NCI-H146 (cell line): ENCODE measurements at places on chromosomes 11 and 22.
A peak's percentile ranks its signal among the peaks of the same experiment; 100 is the strongest.

GRCh38 chr11:68661014-68661413, 23.3 kb upstream of the GAL start:
- DNase-seq, result no peak

GRCh38 chr11:16002942-16003341, 353.4 kb downstream of the SOX6 start:
- no peak for DNase-seq

DNA sequence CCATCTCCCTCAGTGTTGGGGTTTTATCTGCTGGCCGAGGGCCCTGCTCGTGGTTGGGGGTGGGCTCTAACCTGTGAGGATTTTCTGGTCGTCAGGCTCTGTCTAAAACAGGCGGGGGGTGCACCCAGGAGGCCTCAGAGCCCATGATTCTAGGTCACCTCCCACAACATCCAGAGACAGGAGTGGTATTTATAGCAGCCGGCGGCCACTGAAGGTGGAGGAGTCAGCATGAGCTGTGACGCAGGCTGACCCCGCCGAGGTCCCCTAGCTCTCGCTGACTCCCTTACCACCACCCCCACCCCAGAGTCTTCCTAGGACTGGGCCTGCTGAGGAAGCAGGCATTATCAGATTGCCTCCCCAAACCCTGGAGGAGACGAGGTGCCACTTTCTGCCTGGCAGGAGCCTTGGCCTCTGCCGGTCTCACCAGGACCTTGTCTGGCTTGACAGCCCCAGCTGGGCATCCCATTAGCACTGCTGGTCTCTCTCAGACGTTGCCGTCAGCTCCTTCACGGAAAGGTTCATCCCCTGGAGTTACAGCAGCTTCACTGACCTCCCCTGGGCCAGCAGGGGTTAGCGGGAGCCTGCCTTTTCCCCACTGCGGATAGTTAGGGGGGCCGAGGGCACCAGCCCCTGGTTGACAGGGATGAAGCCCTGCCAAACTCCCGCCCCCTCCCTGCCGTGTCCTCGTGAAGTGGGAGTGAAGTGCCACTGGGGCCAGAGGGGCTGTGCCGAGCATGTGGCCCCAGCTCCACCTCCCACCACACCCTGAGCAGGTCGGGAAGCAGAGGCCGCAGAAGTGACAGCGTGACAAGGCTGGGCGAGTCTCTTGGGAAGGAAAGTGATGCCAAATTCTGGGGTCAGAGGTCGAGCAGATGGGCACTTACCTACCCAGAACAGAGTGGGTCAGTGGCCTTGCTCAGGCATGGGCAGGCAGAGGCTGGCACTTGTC, 26.5 kb downstream of the DAGLA start:
- DNase-seq, result no peak

GRCh38 chr11:15097411-15097810, 17.3 kb upstream of the INSC start:
- no peak for DNase-seq

- no peak for DNase-seq
These were observed 540.9 kb downstream of the TBC1D22A start for GRCh38 chr22:47303161-47303890.

DNA sequence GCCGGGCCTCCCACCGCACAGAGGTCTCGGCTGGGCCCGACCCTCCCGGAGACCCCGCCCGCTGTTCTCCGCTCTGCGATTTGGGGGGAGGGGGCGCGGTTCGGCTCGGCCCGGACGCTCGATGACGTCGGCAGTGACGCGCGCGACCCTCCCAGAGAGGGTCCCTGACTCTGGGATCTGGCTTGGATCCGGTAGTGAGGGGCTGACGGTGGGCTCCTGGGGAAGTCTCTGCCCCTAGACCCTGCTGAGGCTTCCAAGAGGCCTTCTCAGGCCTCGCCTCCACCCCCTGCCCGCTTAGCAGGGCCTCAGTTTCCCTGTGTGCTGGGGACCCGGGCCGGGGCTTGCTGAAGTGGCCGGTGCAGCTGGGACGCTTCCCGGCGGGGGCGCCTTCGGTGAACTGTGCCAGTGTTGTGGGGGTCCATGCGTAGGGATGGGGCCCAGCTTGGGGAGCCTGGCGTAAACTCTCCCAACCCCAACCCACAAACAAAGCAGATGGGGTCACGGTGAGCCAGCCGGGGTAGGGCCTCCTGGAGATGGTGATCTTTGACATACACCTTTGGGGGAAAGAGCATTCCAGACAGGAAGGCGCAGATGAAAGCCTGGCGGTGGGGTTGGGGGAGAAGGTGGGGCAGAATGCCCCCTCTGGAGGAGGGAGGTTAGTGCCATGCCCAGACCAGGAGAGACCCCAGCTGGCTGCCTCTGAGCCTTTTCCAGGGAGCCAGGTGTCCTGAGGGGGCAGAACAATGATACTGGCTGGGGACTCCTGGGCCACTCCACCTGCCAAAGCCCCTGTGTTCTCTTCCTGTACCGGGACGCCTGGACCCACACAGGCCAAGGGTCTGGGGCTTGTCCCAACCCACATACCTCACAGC, 1.0 kb downstream of the B4GALNT4 start:
- DNase-seq, result peak; percentile 38

DNA sequence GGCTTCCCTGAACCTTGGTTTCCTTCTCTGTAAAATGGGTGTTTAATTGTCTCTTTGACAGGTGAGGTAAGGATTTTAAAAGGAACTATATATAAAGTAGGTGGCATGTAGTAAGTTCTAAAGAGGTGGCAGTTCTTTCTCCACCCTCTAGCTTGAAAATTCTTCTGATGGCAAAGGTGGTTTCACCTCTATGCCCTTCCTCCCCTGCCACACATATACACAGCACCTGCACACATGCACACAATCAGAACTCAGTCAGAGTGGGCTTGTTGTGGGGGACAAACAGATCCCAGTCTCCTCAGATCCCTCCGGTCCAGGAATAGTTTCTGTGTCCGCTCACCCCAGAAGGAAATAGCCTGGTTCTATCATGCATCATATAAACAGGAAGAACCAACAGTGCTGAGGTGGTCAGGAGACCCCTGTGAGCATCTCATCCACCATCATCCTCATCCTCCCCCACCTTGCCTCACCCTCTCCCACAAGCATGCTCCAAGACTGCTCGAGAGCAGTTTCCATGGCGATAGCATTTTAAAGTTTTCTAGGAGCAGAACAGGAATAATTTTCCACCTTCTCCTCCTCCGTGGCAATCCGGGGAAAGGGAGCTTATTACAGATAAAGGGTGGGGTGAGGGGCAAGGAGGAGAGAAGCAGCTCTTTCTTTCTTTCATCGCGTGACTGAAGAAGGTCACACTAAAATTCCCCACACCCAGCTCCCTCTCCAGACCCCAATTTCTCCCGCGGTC, 123.6 kb downstream of the CHST1 start:
- DNase-seq, result no peak

GRCh38 chr22:48577691-48578090, 1250.0 kb downstream of the BRD1 start:
- no peak for DNase-seq

DNA sequence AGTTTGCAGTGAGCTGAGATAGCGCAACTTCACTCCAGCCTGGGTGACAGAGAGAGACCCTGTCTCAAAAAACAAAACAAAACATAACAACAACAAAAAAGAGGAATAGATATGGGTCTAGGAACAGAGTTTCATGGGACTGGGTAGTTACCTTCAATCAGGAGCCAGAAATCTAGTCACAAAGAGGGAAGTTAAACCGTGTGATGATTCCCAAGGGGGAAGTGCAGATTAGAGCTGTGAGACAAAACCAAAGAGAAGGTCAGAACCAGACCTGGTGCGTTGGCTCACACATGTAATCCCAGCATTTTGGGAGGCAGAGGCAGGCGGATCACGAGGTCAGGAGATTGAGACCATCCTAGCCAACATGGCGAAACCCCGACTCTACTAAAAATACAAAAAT, 42.1 kb upstream of the LARGE1 start:
- no peak for DNase-seq

GRCh38 chr11:126061707-126062678, 673 bp downstream of the CDON start:
- peak; percentile 63 for DNase-seq
